CD4-positive, alpha-beta T cell treated with Interleukin-15 for 1 hour (primary cell): ENCODE measurements at places on chromosomes 4 and X.

GRCh38 chr4:6044805-6045204, 26.6 kb upstream of the C4orf50 start:
- DNase-seq = no peak

DNA sequence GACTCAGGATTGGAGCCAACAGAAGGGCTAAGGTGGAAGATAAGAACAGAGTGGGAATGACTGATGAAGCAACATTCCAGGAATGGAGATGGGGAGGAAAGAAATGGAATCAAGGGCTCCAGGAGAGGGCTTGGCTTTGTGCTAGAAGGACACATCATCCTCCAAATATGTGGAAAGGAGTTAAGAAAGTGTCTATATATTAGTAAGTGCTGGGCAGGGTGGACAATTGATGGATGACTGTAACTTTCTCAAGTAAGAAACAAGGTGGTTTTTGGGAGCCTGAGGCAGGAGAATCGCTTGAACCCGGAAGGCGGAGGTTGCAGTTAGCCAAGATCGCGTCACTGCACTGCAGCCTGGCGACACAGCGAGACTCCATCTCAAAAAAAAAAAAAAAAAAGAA, 71.6 kb upstream of the NFKB1 start:
- DNase-seq = no peak

DNA sequence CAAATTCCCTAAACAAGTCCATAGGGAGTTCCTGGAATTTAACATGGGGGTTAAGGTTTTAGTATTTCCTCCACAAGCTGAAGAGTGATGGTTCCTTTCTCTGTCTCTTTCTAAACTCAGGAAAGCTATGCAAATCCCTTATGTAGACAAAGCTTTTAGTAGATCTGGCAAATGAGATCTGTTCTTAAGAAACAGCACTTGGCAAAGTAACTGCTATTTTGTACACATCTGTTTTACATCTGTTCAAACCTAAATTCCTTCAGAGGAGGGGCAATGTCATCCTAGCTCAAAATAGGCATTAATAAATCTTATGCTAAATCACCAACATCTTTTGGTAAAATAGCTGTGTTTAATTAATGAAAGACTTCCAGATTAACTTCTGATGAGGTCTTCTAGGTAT, 137.8 kb upstream of the TBC1D9 start:
- DNase-seq = no peak

DNA sequence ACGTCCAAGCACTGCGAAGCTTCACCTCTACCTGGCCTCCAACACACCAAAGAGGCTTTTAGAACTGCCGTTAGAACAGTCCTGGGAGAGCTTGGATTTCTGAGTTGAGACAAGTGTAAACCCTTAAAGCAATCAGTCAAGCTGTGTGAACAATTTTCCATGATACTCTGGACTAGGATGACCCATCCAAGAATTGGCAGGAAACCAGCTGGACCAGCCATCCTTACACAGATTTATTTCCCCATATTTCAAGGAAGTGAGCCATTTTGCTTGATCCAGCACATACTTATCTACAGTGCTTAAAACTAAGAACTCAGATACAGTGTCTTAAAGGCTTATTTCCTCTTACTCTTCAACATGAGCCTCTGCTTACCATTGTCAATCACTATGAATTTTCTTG, 340.7 kb upstream of the HS3ST1 start:
- no peak for DNase-seq

DNA sequence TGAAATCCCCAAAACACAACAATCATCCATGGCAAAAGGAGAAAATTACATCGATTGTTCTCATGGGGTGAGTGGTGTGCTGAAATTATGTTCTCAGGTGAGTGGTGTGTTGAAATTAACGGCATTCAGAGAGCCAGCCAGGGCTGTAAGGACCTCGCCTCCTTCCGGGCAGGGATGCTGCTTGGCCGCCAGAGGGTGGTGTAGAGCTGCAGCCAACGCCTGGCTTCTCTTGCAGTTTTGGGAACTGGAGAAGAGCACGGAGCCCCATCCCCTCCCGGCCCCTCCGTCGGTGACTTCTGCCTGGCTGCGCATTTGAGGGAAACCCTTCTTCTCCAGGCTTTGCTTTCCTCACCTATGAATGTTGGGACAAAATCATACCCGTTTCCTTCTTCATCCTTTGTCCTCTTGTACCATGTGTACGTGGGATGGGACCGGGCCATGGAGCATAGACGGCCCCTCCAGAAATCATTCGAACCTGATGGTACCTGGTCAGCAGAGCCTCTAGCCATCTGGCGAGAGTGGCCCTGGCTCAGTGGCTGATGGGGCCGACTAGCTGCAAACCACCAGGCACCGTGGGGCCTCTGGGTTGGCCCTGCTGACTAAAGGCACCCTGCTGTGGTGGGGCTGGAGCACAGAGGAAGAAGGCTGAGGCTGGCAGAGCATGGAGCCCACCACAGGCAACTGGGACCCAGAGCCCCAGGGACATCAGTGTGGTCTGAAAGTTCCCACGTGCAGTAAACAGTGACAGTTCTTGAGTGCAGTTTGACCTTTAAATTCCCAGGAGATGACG, 28.4 kb downstream of the TRMT44 start:
- DNase-seq = peak; percentile 40
